ENCODE measurements at places on chromosomes 3 and 15. TPM values are rescaled to one million over a fixed set of nuclear protein-coding genes. Genes with fewer than 3 reads are reported as not detected.
A peak's percentile ranks its signal among the peaks of the same experiment; 100 is the strongest.

DNA sequence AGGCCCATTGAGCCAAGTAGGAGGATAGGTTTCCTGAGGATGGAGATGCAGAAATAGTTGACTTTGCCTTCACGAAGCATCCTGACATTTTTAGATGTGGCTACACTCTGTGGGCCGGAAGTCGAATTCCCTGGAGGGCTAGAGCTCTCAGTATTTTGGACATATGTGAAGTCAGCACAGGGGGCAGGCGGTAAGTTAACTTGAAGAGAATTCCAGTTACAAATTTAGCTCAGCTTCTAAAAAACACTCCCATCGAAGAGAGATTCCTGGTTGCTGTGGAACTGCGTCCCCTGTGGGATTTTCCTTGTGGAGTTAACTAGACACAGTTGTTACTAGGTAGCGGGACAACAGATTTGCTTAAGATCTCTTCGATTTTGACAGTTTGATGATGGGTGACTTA lies 161.9 kb upstream of the RGMA start:
- DNase-seq = no peak

DNA sequence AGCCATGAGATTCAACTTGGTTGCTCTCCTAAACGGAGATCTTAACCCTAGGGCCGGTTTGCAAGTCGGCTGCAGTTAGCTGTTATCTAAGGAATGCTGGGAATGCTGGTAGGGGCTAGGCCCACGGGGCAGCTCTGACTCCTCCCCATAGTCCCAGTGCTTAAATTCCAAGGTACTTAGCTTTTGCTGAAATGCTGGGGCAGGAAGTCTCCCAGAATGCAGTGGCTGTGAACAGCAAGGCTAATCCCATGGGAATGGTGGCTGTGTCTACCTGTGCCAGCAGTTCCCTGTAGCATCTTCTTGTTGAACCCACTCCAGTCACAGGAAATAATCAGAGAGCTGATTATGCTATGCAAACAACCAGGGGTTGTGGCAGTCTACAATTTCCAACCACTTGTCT lies 102.5 kb upstream of the TJP1 start:
- peak; percentile 60 for DNase-seq

CFAP100 gene
- 2.3 TPM for total RNA-seq

C2CD4A gene
- 0.10 TPM for total RNA-seq

CKMT1B gene
- 7.6 TPM for total RNA-seq

Measured in HT-29 (cell line).